ENCODE measurements at places on chromosomes 5 and 9.

GRCh38 chr9:33721674-33722358 is 73.5 kb upstream of the PRSS3 start:
- DNase-seq, result peak; percentile 75

- no peak for DNase-seq
Measured at GRCh38 chr9:86350006-86350760, 4.0 kb downstream of the TUT7 start.

GRCh38 chr5:135228222-135228621 is 170.8 kb downstream of the MACROH2A1 start:
- DNase-seq, result no peak

DNA sequence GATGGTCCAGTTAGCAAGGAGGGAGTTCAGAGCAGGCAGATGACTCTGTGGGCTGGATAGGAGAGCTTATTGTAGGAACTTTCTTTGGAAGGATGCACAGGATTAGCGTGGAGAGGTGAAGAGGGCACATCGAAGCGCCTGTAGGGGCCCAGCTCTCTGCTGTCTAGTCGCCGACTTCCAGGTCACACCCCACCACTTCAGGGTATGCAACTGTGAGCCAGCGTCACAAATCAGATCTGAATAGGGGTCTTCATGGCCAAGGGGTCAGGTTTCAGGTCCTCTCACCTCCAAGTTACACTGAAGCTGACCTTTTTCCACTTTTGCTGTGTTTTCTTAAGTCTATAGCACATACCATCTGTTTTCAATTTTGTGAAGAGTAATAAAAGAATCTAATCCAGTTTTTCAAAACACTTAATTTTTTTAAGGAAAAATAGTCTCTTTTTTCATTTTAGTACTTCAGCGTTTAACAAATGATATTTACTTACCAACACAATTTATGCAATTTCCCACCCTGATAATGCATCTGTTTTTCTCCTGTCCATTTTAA is 364.2 kb upstream of the CLINT1 start:
- DNase-seq, result no peak

DNA sequence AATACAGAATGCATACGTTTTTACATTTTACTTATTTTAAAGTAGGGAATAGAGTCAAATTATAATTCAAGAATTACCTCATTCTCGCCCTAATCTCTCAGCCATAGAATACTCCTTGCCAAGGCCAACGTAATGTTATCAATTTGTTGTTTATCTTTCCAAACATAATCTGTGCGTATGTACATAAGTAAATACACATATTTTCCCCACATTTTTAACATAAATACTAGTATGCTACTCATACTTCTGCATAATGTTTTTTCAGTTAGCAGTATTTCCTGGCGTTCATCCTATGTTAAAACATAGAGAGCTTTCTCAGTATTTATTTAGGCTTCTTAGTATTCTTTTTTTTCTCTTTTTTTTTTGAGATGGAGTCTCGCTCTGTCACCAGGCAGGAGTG is 28.8 kb downstream of the RBM27 start:
- no peak for DNase-seq

GRCh38 chr5:57209316-57210040 is 35.6 kb downstream of the GPBP1 start:
- DNase-seq, result no peak

DNA sequence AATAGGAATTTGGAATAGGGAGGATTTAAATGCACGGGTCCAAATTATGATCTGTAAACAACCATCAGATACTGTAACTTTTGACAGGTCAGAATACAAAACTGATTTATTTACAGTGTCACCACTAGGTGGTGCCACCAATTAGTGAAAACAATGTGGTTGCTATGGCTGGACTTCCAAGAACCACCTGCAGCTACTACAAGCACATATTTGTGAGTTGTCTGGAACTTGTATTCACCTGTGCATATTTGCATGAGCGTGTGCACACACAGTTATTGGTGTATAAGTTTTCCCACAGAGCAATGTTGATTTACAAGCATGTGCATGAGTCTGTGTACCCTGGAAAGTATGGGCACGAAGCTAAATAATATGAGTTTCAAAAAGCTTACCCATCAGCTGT is 3.0 kb upstream of the HRCT1 start:
- DNase-seq, result no peak

- DNase-seq, result no peak
Measured at GRCh38 chr5:8383616-8384015, 514.7 kb downstream of the MTRR start.

DNA sequence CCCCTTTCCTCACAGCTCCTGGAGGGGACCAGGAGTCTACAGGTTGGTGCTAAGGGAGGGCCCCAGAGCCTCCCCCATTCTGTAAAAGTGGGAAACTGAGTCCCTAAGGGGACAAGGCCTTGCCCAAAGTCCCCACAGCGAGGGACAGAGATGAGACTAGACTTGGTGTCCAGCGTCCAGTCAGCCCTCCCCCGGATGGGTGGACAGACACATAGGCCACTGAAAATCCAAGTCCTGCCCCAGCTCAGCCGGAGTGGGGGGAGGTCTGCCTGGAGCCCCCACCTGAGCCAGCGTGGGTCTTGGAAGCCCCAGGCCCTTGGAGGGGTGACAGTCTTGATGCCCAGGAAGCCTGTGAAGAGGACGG is 5.2 kb downstream of the BARHL1 start:
- no peak for DNase-seq

GRCh38 chr9:18698992-18699391 is 225.0 kb downstream of the ADAMTSL1 start:
- no peak for DNase-seq

DNA sequence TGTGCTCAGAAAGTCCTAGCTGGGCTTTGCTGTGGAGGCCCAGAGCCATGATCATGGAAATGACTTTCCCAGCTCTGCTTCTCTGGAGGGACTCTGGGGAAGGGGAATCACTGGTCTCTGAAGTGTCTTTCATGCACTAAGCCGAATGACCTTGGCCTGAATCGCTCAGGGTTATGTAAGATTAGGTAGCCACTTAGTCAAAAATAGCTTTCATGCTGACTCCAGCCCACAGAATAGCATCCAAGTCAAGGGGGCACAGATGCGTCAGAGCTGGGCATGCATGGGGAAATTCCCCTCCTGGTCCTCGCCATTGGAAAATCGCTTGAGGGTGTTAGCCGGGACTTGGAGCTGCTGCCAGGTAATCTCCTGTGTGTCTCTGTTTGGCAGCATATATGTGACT is 36.1 kb upstream of the PPARGC1B start:
- no peak for DNase-seq

- no peak for DNase-seq
Measured at GRCh38 chr5:54206580-54207229, 103.7 kb downstream of the ARL15 start.

DNA sequence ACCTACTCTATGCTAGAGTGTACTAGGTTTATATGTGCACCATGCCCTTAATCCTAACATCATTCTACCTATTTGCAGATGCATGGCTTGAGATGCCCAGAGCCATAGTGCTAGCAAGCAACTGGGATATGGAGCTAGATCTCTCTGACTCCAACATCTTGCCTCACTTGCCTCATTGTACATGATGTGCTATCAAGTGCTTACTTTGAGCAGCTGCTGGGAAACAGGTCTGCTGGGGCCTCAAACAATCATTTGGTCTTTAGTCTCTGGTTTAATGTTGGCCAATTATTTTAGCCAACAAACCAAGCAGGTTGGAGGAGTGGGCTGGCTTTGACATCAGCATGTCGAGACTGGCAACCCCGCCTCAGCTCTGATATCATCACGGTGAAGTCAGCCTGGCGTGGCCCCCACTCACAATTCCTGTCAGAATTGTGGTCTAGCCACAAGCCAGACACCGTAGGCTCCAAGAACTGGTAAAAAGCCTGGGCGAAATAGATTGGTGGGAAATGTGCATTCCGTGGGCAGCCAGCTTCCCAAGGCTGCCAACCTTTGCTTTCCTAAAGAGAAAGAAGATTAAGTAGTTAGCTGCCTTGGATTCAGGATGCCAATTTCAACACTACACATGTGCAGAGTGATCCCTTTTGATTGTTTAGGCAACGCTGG is 21.1 kb upstream of the GAS1 start:
- no peak for DNase-seq

DNA sequence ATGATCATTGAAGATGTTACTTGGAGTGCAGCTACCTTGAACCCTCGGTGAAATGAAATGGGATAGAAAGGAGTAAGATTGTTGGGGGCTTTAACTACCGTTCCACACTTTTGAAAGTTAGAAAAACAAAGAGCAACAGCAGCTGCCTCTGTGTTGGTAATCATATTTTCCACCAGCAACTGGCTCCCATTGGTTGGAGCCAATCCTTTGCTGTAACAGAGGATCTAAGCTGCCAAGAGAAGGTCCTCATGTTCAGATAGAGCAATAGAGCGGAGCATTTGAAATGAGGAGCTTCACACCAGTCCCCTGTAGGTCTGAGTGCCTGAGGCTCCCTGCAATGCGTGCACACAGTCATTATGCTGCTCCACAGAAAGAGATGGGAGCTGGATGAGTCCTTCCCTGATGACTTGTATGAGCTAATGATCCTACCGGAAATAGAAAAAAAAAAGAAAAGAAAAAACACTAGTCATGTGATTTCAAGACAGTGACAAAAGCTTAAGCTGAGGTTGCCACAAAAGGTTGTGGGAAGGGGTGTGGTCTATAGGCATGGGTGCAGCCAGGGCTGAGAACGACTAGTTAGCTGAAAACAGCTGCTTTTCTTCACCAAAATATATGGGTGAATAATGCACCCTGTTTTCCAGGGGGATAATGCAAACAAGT is 300.7 kb downstream of the MLLT3 start:
- no peak for DNase-seq

GRCh38 chr5:179606071-179606909 is 17.2 kb downstream of the HNRNPH1 start:
- no peak for DNase-seq

DNA sequence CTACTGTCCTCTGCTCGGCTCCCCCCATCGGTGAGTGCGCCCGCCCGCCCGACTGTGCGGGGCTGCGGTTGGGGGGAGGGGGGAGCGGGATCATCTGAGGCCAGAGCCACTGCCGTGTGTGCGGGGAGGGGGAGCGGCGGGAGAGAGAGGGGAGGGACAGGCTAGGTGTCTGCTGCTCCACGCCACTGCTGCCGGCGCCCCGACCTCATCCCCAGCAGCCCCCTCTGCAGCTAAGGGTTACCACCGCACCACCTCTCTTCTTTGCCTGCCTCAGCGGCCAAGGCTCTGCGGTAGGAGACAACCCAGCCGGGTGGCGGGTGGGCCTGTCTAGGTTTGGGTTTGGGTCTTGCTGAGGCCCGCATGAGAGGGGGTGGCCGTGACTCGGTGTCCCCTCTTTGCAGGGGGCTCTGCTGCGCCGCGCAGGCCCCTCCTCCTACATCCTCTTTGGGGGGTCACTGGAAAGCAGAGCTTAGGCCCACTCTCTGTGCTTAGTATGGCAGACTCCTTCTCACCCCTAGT is 670 bp upstream of the PURA start:
- DNase-seq, result no peak

DNA sequence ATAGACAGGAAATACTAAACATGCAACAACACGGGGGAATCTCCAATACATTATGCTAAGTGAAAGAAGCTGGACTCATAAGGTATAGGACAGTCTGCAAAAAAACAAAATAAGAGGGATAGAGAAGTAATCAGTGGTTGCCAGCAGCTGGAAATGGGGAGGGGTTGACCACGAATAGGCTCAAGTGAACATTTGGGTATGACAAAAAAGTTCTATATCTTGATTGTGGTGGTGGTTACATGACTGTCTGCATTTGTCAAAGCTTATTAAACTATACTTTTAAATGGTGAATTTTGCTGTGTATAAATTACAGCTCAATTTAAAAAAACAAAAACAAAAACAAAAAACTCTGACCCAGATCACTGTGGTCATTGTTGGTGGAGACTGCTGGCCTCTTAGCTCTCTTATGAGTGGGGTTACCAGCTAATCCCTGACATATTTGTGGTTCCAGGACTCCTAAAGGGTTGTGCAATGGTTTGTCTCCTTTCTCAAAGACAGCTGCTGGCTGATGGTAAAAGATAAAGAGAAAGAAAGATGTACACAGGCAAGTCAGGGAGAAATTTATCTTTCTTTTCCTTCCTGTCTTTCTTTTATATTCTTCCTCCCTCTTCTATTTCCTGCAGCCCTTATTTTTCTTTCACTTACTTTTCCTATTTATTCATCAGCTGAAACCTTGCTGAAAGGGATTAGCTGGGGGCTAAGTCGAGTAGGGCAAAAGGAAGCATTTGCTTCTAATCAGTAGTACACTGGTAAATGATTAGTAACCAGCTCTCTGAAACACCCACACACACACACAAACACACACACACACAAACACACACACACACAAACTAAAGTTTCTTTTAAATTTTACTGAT is 42.6 kb upstream of the APC start:
- DNase-seq, result no peak

DNA sequence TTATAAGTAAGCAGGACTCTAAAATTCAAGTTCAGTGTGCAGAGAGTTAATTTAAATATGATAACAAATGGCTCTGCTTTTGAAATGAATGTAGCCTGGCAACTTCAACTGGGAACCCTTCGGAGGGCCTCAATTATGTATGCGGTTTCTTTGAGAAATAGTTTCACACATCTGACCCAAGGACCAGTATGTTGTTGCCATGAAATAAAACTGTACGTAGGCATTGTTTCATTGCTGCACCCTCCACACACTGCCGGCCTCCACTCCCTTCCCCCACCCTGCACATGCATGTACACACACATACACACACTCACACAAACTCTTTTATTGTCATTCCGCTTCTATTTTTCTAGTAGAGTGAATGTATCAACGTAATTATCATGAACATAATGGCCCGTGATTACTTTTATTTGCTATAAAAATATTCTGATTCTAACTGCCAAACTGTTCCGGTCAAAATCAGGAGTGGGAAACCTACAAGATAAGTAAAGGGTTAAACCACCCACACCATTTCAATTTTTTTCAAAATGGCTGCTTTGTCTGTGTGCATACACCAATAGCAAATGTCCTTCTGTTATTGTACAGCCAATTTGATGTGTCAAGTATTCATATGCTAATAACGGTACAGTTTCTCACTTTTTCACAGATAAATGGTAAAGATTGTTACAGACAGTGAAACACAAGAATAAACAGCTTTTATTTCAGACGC is 215.5 kb upstream of the TMEM161B start:
- no peak for DNase-seq

GRCh38 chr9:77829420-77829819 is 181.3 kb upstream of the GNA14 start:
- no peak for DNase-seq

DNA sequence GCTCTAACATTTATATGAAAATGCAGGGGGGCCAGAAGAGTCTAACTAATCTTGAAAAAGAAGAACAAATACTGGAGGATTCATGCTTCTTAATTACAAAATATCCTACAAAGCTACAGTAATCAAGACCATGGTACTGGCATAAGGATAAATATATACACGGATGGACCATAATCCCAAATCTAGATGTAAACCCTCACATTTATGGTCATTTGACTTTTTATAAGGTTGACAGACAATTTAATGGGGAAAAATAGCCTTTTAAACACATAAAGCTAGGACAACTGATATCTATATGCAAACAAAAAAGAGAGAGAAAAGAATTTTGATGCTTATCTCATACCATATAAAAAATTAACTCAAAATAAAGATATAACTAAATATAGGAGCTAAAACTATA is 55.9 kb downstream of the YIPF5 start:
- no peak for DNase-seq

All from stimulated activated CD8-positive, alpha-beta memory T cell treated with anti-CD3 and anti-CD28 coated beads, Interleukin-4, amount 100 ng/mL, for 1 hour (primary cell).